Sigmoid colon (tissue), 7 donors: ENCODE measurements at places on chromosomes 16 and 17. TPM values are rescaled to one million over a fixed set of nuclear protein-coding genes. Genes with fewer than 3 reads are reported as not detected.

DNA sequence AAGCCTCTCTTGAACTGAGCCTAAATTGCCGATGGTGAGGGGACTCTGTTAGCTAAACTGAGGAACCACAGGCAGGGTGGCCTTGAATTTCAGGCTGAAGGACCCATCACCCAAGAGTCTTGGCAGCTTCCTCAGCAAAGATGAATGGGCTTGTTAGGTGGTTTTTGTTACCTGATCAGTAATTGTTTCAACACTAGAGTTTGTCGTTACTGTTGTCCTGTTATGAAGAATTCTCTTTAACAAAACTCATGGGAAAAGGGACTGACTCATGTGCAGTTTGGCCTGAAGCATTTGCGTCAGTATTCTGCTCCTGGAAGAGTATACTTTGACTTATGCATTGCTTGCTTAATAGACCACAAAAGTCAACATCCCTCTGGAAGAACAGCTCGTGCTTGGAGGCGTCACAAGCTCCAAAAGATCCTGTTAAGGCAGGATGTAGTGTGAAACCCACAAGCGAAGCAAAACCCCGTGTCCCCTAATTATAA is 206.0 kb downstream of the IRX3 start:
- no peak for DNase-seq

GRCh38 chr17:49333804-49334203 is 28.2 kb downstream of the ZNF652 start:
- no peak for DNase-seq

Gene ANKFN1
- not detected for total RNA-seq

Gene WNK4
- not detected for total RNA-seq

- no peak for DNase-seq
Observed at GRCh38 chr17:78675316-78675616, 98.1 kb upstream of the DNAH17 start.

Gene C17orf78
- not detected for total RNA-seq

Gene WNT3
- total RNA-seq: 0.49 TPM

GRCh38 chr17:18121144-18121910 is 12.8 kb downstream of the MYO15A start:
- DNase-seq: no peak

GRCh38 chr16:68274441-68274840 is 10.1 kb downstream of the SLC7A6 start:
- no peak for DNase-seq

GRCh38 chr16:85798283-85798776 is 1.0 kb downstream of the EMC8 start:
- DNase-seq: no peak

Gene GPRC5C
- total RNA-seq: 6.1 TPM

DNA sequence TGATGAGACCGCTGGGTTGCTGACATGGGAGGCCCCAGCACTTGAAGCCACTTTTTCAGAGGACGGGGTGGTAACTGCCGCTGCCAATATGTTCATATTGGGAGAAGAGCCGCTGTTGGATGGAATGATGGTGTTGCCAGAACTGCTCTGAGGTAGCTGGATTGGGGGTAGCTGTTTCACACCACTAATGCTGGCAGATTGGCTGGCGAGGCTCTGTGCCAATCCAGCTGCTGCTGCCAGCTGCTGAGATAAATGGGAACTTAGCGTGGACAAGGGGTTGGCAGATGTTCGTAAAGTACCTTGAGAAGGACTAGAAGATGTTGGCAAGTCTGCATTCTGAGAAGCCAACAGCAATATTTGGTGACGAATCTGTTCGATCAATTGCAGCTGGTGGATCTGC is 10.0 kb downstream of the SALL1 start:
- no peak for DNase-seq

GRCh38 chr16:27311448-27311830 is 2.3 kb upstream of the IL4R start:
- DNase-seq: no peak

Gene SLC47A1
- total RNA-seq: 8.2 TPM

Gene PDILT
- not detected for total RNA-seq

Gene KRT35
- not detected for total RNA-seq

- DNase-seq: peak; percentile 65
Observed at GRCh38 chr17:17420082-17420481, 56.7 kb upstream of the MED9 start.

Gene HIC1
- 10.4 TPM for total RNA-seq

DNA sequence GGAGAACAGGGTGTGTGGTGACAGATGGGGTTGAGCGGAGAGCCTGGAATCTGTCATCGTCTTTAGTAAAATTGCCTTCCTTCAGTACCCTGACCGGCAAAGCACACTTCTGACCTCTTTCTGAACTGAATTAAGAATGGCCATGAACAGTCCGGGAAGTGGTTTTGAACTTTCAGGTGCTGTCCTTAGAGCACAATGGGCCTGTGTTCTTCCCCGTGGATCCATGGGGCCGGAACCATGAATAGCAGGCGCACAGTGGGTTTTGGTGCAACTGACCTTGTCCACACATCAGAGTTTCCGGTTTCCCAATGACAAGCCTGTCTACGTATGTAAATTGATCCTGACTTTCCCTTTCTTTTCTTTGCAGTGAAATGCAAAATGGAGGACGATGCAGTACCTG is 28.5 kb downstream of the GPRC5B start:
- DNase-seq: no peak

- peak; percentile 94 for DNase-seq
Observed at GRCh38 chr17:59371416-59372100, 40.1 kb downstream of the YPEL2 start.

- DNase-seq: no peak
Observed at GRCh38 chr16:84604477-84605013, 13.3 kb downstream of the COTL1 start.

- no peak for DNase-seq
Observed at GRCh38 chr17:57478478-57479250, 222.3 kb downstream of the MSI2 start.

DNA sequence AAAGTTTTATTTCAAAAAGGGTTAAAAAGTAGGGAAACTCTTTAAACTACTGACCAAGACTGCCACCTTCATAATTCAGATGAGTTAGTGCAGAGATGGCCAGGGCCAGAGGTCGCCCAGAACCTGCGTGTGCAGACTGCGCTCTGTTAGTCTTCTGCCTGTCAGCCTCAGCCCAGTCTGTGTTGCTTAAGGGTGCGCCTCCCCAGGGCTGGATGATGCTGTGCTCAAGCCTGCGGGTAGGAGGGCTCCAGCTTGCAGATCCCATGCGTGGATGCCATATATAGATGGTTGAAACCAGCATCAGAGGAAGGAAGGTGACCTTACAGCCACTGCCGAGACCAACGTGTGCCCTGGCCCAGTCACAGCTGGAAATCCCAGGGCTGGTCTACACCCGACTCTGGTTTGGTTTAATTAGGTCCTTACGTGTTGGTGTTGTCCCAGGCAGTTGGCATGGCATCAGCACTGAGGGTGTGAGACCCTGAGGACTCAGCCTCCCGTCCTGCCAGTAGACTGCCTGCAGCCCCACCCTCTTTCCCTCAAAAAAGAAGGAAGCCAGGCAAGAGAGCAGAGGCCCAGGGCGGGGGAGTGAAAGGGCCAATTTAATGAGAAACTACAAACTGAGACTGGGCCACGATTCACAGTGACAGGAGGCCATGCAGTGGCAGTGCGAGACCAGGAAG is 27.7 kb downstream of the CDIP1 start:
- no peak for DNase-seq

Gene ALDH3A1
- total RNA-seq: 0.41 TPM

- DNase-seq: no peak
Observed at GRCh38 chr17:28849281-28849680, 5.5 kb upstream of the ERAL1 start.

Gene CARD14
- not detected for total RNA-seq
